ENCODE measurements at places on chromosomes 13 and 19. TPM values are rescaled to one million over a fixed set of nuclear protein-coding genes. Genes with fewer than 3 reads are reported as not detected.

The CERS1 gene
- not detected for total RNA-seq

The TSEN34 gene
- total RNA-seq: 50.4 TPM

The LIM2 gene
- not detected for total RNA-seq

The DENND1C gene
- total RNA-seq: 4.5 TPM

The ARHGAP33 gene
- 25.2 TPM for total RNA-seq

The IRGC gene
- not detected for total RNA-seq

The SMG9 gene
- 49.3 TPM for total RNA-seq

The DAND5 gene
- not detected for total RNA-seq

- peak overlapping the region; percentile 41 for H3K4me3 ChIP-seq
- no peaks in the 10 kb centered on the region for H3K4me1 ChIP-seq
- H3K27ac ChIP-seq: peak overlapping the region; percentile 39
- H3K27me3 ChIP-seq: no peaks in the 10 kb centered on the region
- H3K36me3 ChIP-seq: no peaks in the 10 kb centered on the region
These were observed 4.2 kb upstream of the ZSCAN4 start for GRCh38 chr19:57664269-57665127.

DNA sequence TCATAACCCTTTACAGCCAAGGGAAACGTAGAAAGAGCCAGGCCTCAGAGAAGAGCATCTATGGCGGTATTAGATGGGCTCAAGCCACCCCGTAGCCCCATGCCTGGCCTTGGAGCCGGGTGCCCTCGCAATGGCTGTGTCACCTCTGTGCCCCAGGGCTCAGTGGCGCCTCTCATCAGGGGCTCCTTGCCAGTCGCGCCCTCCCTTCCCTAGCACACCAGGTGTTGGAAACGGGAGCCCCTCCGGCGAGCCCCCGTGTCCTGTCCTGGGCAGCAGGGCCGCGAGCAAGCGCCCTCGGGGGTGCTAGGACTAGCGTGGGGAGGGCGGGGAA is 453 bp downstream of the ZNF256 start:
- H3K27ac ChIP-seq: peak overlapping the region; percentile 72
- DNase-seq: no peak
- no peaks in the 10 kb centered on the region for H3K4me1 ChIP-seq
- H3K4me3 ChIP-seq: peak overlapping the region; percentile 87

- H3K27me3 ChIP-seq: no peaks in the 10 kb centered on the region
These were observed 1068.1 kb upstream of the PCDH20 start for GRCh38 chr13:62483774-62484173.

GRCh38 chr13:29543230-29544215 is 52.0 kb downstream of the SLC7A1 start:
- no peaks in the 10 kb centered on the region for H3K36me3 ChIP-seq
- H3K4me3 ChIP-seq: no peak overlapping the region

DNA sequence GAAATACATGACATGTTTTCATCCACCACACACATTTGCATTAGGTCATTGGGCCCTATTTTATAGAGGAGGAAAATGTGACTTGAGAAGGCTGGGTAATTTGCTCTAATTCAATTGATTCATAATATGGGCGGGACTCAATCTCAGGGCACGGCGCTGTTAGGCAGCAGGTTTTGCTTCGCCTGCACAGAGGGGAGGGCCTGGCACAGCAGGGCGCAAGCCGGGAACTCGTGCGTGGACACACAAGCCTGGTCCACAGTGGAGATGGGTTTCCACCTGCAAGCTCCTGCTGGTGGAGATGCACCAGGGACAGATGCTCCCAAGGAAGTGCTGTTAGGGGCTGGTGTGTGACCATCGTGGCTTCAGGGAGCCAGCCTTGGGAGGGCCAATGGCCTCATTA is 58.4 kb upstream of the MTIF3 start:
- no peak overlapping the region for H3K4me3 ChIP-seq
- no peak overlapping the region for H3K27ac ChIP-seq
- no peaks in the 10 kb centered on the region for H3K27me3 ChIP-seq
- DNase-seq: peak; percentile 31
- H3K36me3 ChIP-seq: no peaks in the 10 kb centered on the region
- H3K4me1 ChIP-seq: no peaks in the 10 kb centered on the region

GRCh38 chr13:111881700-111882099 is 185.2 kb upstream of the SOX1 start:
- peak; percentile 3 for DNase-seq
- no peaks in the 10 kb centered on the region for H3K4me1 ChIP-seq
- H3K27ac ChIP-seq: no peak overlapping the region
- H3K4me3 ChIP-seq: no peak overlapping the region
- H3K27me3 ChIP-seq: no peaks in the 10 kb centered on the region
- H3K36me3 ChIP-seq: no peaks in the 10 kb centered on the region

DNA sequence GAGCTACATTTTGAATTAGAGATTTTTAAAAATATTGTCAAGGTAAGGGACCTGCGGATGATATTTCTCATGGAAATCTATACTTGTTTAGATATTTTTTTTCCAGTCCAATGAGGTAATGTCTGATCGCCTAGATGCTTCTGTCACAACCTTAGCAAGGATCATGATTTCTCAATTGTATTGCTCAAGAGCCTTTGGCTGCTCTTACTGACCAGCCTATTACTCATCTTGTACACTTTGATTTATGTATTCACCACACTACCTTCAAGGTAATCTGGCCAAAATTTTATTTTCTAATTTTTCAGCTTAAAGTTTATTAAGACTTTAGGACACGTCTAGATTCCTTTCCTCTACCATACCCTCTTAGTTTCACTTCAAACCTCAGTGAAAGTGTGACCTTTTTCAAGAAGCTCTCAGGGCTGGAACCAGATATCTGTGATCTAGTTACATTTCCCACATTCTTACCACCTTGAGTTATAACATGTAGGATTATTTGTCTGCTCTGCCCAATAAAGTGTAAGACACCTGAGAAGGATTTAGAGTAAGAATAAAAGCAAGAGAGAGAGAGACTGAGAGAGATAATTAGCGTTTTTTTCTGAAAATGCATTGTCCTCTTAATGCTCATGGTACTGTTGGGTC is 197.1 kb downstream of the ITGBL1 start:
- H3K36me3 ChIP-seq: no peaks in the 10 kb centered on the region
- no peaks in the 10 kb centered on the region for H3K4me1 ChIP-seq
- H3K27ac ChIP-seq: no peak overlapping the region
- no peak for DNase-seq

DNA sequence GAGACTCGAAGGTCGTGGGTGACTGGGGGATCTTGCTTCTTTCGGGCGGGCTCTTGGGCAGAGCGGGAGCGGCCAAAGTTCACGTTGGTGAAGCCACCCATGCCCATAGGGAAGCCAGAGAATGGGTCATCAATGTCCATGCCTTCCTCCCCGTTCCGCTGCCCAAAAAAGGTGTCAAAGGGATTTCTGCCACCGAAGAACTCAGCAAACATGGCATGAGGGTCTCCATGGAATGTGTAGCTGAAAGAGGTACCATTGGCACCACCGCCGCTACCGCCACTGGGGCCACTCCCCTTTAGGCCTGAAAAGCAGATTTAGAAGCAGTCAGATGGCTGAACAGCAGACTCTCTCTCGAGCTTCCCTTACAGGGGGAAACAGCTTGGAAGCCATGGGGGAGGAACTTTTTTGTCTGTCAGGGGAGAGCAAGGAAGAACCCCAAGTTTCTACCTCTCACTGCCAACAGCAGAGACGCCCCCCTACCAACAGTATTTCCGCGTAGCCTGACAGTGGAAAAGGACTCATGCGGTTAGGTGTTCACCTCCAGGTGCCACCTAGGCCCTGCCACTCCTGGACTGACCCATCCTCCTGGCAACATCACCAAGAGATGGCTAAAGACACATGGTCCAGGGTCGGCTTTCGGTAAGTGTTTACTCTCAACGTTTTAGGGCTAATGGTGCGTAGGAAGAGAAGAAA is 1.3 kb downstream of the DNAJB1 start:
- H3K36me3 ChIP-seq: no peaks in the 10 kb centered on the region
- DNase-seq: no peak
- peaks cover 43% of the 10 kb centered on the region for H3K4me1 ChIP-seq
- H3K27ac ChIP-seq: peak overlapping the region; percentile 99

DNA sequence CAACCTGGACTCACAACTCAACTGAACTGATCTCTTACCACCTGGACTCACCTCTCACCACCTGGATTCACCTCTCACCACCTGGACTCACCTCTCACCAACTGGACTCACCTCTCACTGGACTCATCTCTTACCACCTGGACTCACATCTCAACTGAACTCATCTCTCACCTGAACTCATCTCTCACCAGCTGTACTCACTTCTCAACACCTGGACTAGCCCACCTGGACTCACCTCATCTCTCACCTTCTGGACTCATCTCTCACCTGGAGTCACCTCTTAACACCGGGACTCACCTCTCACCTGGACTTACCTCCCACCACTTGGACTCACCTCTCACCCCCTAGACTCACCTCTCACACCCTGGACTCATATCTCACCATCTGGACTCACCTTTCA is 7.3 kb upstream of the CASP14 start:
- H3K4me1 ChIP-seq: no peaks in the 10 kb centered on the region
- no peaks in the 10 kb centered on the region for H3K36me3 ChIP-seq
- H3K27me3 ChIP-seq: no peaks in the 10 kb centered on the region
- H3K27ac ChIP-seq: no peak overlapping the region
- no peak for DNase-seq
- no peak overlapping the region for H3K4me3 ChIP-seq

- H3K36me3 ChIP-seq: no peaks in the 10 kb centered on the region
- H3K4me3 ChIP-seq: no peak overlapping the region
- no peaks in the 10 kb centered on the region for H3K4me1 ChIP-seq
- no peak overlapping the region for H3K27ac ChIP-seq
These were observed 305.1 kb upstream of the SLC10A2 start for GRCh38 chr13:103371271-103371670.

GRCh38 chr13:48496271-48497161 is 36.4 kb downstream of the RCBTB2 start:
- no peak overlapping the region for H3K4me3 ChIP-seq
- H3K4me1 ChIP-seq: peaks cover 4% of the 10 kb centered on the region
- H3K36me3 ChIP-seq: no peaks in the 10 kb centered on the region
- H3K27me3 ChIP-seq: no peaks in the 10 kb centered on the region

GRCh38 chr13:96898212-96898611 is 96.1 kb downstream of the OXGR1 start:
- no peak overlapping the region for H3K4me3 ChIP-seq
- DNase-seq: no peak
- H3K27me3 ChIP-seq: no peaks in the 10 kb centered on the region
- no peak overlapping the region for H3K27ac ChIP-seq
- H3K4me1 ChIP-seq: no peaks in the 10 kb centered on the region

DNA sequence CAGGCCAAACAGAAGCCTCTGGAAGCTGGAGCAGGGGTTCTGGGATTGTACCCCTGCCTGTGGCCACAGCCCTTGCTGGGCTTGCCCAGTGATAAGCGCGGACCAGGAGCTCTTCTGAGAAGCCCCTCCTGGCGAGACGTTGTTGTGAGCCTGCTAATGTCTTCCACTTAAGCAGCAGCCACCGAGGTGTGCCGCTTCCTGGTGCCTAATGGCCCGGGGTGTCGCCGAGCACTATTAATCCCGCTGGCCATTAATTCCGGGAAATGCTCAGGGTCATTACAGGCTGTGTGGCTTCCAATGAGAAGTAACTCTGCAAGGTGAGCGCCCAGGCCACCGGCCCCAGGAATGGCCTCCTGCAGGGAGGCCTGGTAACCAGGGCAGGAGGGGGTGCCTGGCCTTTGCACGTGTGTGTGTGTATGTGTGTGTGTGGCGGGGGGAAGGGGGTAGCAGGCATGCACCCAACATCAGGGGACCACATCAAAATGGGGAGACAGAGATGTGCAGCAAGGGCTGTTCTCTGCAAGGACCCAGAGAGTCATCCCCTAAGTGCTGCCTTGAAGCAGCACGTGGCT is 175.0 kb downstream of the URI1 start:
- H3K36me3 ChIP-seq: no peaks in the 10 kb centered on the region
- no peaks in the 10 kb centered on the region for H3K27me3 ChIP-seq
- no peak overlapping the region for H3K4me3 ChIP-seq
- DNase-seq: no peak
- no peaks in the 10 kb centered on the region for H3K4me1 ChIP-seq

DNA sequence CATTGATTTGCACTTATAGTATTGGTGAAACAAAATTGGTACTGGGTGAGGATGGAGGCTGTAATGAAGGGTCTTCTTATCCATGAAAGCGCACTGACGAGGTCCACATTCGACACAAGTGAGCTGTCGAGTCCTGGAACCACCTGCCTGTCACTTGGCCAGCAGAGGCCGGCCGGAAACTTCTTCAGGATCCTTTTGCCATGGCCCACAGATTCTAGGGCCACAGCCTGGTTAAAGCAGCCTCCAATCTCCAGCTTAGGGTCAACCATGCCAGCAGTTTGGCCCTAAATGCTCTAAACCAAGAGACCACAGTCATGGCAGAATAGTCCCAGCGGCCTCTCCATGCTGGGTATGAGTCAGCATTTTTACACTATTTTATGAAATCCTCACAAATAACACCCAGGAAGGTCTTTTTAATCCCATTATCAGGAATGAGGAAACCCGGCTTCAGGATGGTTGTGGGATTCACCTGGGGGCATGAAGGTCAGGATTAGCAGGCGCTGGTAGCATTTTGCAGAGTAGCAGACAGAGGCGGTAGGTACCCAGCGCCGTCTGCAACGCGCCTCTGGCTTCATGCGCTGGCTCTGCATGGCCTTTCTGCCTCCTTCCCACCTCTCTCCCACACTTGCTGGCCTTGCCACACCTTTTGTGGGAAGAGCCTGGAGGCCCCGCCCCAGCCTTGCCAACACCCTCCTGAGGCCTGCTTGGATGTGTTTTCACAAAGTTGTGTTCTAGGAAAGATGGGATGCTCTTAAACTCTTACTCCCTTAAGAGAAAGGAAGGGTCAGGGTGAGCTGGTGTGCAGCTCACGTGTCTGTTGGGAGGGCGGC is 15.2 kb downstream of the GAS6 start:
- H3K27ac ChIP-seq: no peak overlapping the region
- no peak overlapping the region for H3K4me3 ChIP-seq
- no peaks in the 10 kb centered on the region for H3K27me3 ChIP-seq

DNA sequence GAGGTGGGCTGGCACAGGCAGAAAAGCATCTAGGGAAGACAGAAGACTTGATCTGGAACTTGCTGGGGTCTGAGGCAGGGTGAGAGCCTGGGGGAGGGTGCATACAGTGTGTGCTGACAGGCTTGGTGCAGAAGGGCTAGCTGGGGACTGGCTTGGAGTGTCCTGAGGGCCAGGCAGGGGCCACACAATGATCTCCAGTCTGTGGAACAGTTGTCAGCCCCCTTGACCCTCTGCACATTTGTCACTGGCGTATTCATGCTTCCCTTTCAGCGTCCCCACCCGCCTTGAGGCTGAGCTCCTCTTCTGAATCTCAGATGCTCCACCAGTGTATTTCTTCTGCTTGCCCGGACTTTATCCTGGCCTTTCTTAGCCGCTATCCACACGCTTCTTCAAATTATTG is 2.8 kb upstream of the MICU2 start:
- no peak overlapping the region for H3K4me3 ChIP-seq
- no peaks in the 10 kb centered on the region for H3K36me3 ChIP-seq
- H3K27me3 ChIP-seq: no peaks in the 10 kb centered on the region
- peaks cover 5% of the 10 kb centered on the region for H3K4me1 ChIP-seq
- H3K27ac ChIP-seq: no peak overlapping the region
- no peak for DNase-seq
